ENCODE measurements at places on chromosomes 1 and 21. TPM values are rescaled to one million over a fixed set of nuclear protein-coding genes. Genes with fewer than 3 reads are reported as not detected.

DNA sequence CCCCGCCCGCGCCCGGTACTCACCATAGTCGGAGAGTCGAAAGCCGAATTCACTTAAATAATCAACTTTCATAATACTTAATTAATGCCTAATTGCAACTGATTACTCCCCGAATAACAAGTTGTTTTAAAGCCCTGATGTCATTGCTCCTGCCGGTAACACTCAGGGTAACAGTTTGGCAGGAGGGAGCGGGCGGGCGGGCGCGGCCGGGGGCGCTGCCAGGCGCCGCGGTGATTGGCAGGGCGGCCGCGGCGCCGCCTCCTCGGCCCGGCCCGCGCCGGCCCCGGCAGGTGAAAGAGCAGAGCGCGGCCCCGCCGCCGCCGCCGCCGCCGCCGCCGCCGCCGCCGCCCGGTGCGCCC is 102.2 kb downstream of the CASZ1 start:
- no peak for DNase-seq
- H3K36me3 ChIP-seq, result no peaks in the 10 kb centered on the region
- peaks cover 53% of the 10 kb centered on the region for H3K4me1 ChIP-seq
- no peaks in the 10 kb centered on the region for H3K27me3 ChIP-seq
- H3K27ac ChIP-seq, result peak overlapping the region; percentile 89

- H3K4me1 ChIP-seq, result no peaks in the 10 kb centered on the region
- H3K27me3 ChIP-seq, result no peaks in the 10 kb centered on the region
- DNase-seq, result no peak
- H3K4me3 ChIP-seq, result no peak overlapping the region
Measured at GRCh38 chr1:102776071-102776470, 332.3 kb downstream of the COL11A1 start.

DNA sequence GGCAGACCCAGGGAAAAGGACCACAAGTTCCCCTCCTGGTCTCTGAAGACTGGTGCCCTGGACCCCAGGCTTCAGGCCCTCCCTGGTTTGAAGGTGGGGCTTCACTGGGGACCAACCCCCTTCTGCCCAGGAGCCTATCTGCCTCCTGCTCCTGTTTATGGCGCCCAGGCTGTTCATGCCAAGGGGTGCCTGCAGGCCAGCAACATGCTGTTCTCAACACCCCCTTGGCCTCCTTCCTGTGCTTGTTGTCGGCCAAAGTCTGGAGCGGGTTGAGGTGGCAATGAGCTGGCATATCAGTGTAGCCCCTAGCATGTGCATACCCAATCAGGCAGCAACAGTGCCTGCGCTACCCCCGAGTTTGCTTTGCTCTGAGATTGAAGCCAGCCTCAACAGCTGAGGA is 46.3 kb downstream of the ATP6V1G3 start:
- no peak for DNase-seq
- H3K27me3 ChIP-seq, result no peaks in the 10 kb centered on the region
- no peaks in the 10 kb centered on the region for H3K36me3 ChIP-seq
- no peak overlapping the region for H3K4me3 ChIP-seq
- no peak overlapping the region for H3K27ac ChIP-seq

CD84 gene
- 1.3 TPM for total RNA-seq

PALMD gene
- 236 TPM for total RNA-seq

- H3K4me3 ChIP-seq, result no peak overlapping the region
- H3K27me3 ChIP-seq, result no peaks in the 10 kb centered on the region
- no peaks in the 10 kb centered on the region for H3K4me1 ChIP-seq
- H3K27ac ChIP-seq, result no peak overlapping the region
- no peak for DNase-seq
- H3K36me3 ChIP-seq, result no peaks in the 10 kb centered on the region
Measured at GRCh38 chr1:44834328-44834727, 8.7 kb downstream of the PTCH2 start.

F13B gene
- total RNA-seq, result not detected

DNA sequence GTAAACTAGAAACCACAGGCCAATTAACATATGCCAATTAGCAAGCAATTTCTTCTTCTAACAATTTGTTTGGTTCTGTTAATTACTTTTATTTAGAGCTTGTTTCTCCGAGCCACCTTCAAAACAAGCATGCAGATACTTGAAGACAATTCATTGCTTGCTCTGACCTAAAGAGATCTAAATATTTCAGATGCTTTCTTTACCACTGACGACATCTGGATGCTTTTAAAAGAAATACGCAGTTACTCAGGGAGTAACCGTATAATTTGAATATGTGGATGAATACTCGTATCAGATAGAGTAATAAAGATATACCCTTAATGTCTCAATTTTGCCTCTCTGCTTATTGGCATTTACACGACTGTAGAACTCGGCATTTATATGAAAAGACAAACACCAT is 390.0 kb downstream of the DISC1 start:
- H3K36me3 ChIP-seq, result no peaks in the 10 kb centered on the region
- DNase-seq, result no peak
- H3K27ac ChIP-seq, result no peak overlapping the region
- H3K27me3 ChIP-seq, result no peaks in the 10 kb centered on the region
- no peak overlapping the region for H3K4me3 ChIP-seq
- peaks cover 36% of the 10 kb centered on the region for H3K4me1 ChIP-seq

DNA sequence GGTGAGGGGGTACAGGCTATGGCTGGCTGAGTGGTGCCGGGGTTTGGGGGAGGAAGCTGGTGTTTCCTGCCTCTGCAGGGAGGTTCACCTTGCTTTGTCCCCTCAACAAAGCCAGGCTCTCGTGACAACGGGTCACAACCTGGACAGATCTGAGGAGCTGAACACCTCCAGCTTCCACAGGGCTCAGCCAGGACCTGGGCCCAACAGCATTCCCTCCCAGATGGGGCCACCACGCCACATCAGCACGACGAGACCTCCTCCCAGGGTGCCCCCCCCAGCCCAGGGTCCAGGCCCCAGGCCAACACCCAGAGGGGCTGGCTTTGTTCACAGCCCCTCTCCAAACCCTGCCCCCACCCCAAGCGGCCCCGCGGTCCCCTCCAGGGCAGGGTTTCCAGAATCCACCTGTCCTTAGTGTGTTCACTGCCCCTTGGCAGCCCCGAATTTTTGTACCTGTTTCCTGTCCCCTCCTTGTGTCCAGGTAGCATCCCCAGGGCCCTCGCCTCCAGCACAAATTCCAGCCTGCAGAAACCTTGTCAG is 34.7 kb downstream of the UBE2G2 start:
- H3K36me3 ChIP-seq, result peaks cover 34% of the 10 kb centered on the region
- H3K27ac ChIP-seq, result no peak overlapping the region
- peaks cover 4% of the 10 kb centered on the region for H3K4me1 ChIP-seq
- no peak overlapping the region for H3K4me3 ChIP-seq

DNA sequence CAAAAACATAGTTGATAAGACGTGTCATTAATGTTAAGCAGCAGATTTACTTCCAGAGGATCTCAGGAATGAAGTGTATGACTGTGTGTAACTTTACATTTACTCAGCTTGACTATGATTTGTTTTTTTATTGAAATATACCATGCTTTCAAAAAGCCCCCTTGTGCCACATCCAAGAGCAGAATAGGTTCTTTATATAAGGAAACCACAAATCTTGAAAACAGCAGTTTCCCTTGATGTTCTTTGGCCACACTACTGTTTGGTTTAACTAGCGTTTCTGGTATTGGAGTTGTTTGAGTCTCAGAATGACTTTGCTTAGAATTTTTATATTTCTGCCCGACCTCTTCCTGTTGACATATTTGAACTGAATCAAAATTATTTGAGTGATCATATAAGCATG is 25.0 kb downstream of the LRRC8C start:
- no peak for DNase-seq
- no peaks in the 10 kb centered on the region for H3K27me3 ChIP-seq
- peaks cover 63% of the 10 kb centered on the region for H3K4me1 ChIP-seq
- no peaks in the 10 kb centered on the region for H3K36me3 ChIP-seq
- H3K27ac ChIP-seq, result peak overlapping the region; percentile 34

DNA sequence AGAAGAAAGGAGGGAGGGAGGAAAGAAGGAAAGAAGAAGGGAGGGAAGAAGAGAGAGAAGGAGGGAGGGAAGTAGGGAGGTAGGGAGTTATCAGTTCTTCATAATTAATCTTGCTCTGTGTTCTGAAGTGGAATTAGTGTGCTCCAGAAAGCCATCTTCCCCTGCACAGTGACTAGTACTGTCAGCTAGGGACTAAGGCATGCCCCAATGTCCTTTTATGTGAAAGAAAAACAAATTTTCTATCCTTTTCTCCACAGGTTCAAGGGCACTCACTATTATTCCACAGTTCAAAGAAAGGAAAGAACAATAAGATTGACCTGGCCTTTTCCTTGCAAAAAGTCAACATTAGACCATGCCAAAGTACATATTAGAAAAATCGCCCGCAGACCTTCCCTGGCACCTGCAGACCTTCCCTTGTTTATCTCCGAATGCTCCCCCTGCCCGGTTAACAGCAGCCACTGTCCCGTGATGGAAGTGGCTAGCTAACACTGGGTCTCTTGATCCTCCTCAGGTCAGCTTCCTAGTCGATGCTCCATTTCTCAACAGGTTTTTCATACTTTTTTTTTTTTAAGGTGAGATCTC is 107.2 kb upstream of the EDEM3 start:
- H3K36me3 ChIP-seq, result peaks cover 8% of the 10 kb centered on the region
- no peak overlapping the region for H3K27ac ChIP-seq
- H3K4me3 ChIP-seq, result no peak overlapping the region

GRCh38 chr1:207754974-207755700 is 3.3 kb downstream of the CD46 start:
- H3K4me3 ChIP-seq, result no peak overlapping the region
- no peak overlapping the region for H3K27ac ChIP-seq
- peaks cover 2% of the 10 kb centered on the region for H3K36me3 ChIP-seq
- peaks cover 45% of the 10 kb centered on the region for H3K4me1 ChIP-seq
- no peaks in the 10 kb centered on the region for H3K27me3 ChIP-seq

GRCh38 chr21:15826908-15827601 is 97.3 kb downstream of the USP25 start:
- no peaks in the 10 kb centered on the region for H3K27me3 ChIP-seq
- peak; percentile 11 for DNase-seq
- peak overlapping the region; percentile 14 for H3K4me3 ChIP-seq
- peaks cover 30% of the 10 kb centered on the region for H3K36me3 ChIP-seq

- no peak for DNase-seq
- H3K36me3 ChIP-seq, result no peaks in the 10 kb centered on the region
- H3K27ac ChIP-seq, result no peak overlapping the region
- peaks cover 5% of the 10 kb centered on the region for H3K4me1 ChIP-seq
- no peak overlapping the region for H3K4me3 ChIP-seq
- H3K27me3 ChIP-seq, result no peaks in the 10 kb centered on the region
Measured at GRCh38 chr1:8031176-8031785, 5.2 kb upstream of the ERRFI1 start.
